ENCODE measurements at places on chromosomes 6 and 20. TPM values are rescaled to one million over a fixed set of nuclear protein-coding genes. Genes with fewer than 3 reads are reported as not detected.

- no peak for DNase-seq
Measured at GRCh38 chr6:117829594-117830319, 77.3 kb upstream of the SLC35F1 start.

- no peak for DNase-seq
Measured at GRCh38 chr6:137417396-137417795, 76.8 kb downstream of the OLIG3 start.

DNA sequence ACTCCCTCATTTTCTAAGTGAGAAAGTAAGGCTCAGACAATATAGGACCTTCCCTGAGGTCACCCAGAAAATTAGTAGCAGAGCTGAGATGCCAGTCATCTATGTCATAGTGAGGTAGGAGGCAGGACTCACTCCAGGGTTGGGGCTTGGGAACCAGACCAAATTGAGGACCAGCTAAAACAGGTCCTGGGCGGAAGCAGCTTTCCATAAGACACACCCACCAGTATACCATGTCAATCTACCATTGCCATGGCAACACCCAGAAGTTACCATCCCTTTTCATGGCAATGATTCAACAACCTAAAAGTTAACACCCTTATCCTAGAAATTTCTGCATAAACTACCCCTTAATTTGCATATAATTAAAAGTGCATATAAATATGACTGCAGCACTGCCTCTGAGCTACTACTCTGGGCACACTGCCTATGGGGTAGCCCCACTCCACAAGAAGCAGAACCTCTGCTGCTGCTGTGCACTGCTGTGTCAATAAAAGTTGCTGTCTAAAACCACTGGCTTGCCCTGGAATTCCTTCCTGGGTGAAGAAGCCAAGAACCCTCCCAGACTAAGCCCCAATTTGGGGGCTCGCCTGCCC lies 30.3 kb upstream of the OCSTAMP start:
- no peak for DNase-seq

GRCh38 chr20:46353500-46354206 lies 45.4 kb upstream of the CDH22 start:
- DNase-seq, result no peak

- no peak for DNase-seq
Measured at GRCh38 chr6:125765944-125766343, 16.5 kb downstream of the HEY2 start.

- no peak for DNase-seq
Measured at GRCh38 chr6:164826831-164827468, 482.5 kb downstream of the C6orf118 start.

DNA sequence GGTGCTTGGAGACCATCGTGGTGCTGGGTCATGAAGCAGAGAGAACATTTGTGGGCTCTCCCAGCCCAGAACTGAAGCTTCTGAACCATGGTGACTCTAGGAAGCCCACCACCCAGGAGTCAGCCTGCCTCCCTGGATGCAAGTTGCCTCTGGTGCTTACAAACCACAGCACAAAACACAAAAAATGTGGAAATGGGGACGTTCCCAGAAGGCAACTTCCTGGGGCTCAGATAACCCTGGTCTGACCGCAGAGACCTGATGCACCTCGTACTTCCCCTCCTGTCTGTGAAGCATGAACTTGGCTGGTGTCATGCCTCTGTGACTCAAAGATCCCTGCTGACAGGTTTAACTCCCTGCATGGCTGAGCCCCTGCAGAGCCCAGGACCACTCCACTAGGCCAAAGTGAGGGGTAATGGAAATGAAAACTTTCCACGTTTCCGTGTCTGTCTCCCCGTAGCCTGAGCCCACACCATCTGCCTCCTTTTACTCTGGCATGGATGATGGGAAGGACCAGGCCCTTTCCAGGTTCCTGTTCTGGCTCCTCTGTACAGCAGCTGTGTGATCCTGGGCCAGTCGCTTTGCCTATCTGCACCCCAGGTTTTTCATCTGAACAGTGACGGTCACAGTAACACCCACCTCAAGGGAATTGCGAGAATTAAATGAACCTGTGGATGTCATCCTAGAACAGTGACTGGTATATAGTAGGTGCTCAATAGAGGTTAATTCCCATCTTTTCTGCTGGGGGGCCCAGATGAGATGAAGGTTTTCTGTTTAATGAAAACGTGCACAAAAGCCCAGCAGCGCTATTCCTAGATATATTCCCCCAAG lies 57.7 kb downstream of the PPP1R16B start:
- DNase-seq, result no peak

DNA sequence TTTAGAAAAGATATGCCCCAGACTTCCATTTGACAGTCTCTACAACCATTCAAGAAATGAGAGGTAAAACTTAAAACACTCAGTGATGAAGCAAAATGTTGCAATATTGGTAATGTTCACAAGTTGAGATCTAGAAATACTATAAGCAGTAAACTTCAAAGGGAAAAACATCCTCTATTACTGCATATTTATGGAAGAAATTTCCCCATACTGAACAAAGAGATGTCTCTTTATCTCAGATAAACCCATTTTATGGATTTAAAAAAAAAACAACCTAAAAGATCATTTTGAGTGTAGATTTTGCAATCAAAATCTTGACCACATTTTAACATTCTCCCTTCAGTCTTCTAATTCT lies 177.8 kb upstream of the TAB2 start:
- DNase-seq, result no peak

- peak; percentile 85 for DNase-seq
Measured at GRCh38 chr6:26421259-26422144, 18.8 kb upstream of the BTN3A3 start.

GRCh38 chr6:109117346-109118035 lies 22.2 kb downstream of the CEP57L1 start:
- no peak for DNase-seq

COL19A1 gene
- 2.7 TPM for polyA plus RNA-seq

PLEKHG1 gene
- 45.2 TPM for polyA plus RNA-seq

ID4 gene
- 144 TPM for polyA plus RNA-seq

GRCh38 chr6:49342410-49342809 lies 120.6 kb downstream of the MMUT start:
- DNase-seq, result no peak

DNA sequence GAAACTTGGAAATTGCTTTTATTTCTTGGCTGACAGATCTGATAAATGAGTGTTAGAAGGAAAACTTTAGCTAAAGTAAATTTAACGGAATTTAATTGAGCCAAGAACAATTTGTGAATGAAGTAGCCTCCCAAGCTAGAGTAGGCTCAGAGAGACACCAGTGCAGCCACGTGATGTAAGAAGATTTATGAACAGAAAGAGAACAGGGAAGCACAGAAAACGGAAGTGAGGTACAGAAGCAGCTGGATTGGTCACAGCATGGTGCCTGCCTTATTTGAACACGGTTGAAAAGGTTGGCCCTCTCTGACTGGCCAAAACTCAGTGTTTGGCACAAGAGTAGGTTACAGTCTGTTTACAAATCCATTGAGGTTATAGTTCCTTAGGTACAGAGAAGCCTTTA lies 29.5 kb upstream of the IFNGR1 start:
- no peak for DNase-seq

LTB gene
- polyA plus RNA-seq, result 0.66 TPM

- no peak for DNase-seq
Measured at GRCh38 chr6:135438907-135439535, 58.5 kb downstream of the AHI1 start.

- no peak for DNase-seq
Measured at GRCh38 chr6:169845426-169846285, 94.2 kb downstream of the ERMARD start.

CCN2 gene
- 204 TPM for polyA plus RNA-seq

CST7 gene
- polyA plus RNA-seq, result 0.81 TPM
